Hepatic stellate cell (primary cell): ENCODE measurements at places on chromosomes 7 and 10.
A peak's percentile ranks its signal among the peaks of the same experiment; 100 is the strongest.

DNA sequence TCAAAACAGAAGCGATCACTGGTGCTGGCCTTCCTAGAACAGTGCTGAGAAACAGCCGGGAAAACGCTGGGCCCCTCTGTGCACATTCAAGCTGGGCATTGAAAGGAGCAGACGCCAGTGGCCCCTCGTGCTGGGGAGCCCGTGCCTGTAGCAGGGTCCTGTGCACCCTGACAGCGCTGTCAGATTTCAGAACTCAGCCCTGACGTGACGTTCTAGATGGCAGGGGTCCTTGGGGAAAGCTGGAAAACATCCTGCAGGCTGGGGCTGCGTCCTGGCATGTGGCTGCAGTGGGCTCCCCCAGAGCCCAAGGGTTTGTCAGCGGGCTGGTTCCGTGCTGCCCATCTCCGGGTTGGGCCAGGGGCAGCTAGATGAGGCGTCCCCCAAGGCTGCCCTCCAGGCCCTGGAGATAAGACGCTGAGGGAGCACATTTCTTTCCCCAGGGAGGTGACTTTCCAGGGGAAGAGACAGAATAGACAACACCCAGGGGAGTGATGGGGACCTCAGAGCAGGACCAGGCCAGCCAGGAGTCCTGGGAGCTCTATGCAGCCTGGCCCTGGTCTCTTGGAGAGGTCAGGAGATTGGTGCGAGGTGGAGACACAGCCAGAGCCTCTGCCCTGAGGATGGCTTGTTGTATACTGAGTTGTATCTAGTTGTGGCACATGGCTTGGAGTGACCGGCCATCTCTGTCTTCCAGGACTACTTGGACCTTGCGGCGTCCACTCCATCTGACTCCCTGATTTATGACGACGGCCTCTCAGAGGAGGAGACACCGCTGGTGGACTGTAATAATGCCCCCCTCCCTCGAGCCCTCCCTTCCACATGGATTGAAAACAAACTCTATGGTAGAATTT is 12.1 kb upstream of the CSGALNACT2 start:
- no peak for DNase-seq

- no peak for DNase-seq
These were observed 64.0 kb upstream of the CACUL1 start for GRCh38 chr10:118818621-118819221.

- no peak for DNase-seq
These were observed 137.7 kb downstream of the SEMA3C start for GRCh38 chr7:80781146-80781545.

- no peak for DNase-seq
These were observed 129.2 kb downstream of the TES start for GRCh38 chr7:116339564-116339963.

GRCh38 chr7:26061678-26062603 is 90.1 kb upstream of the NFE2L3 start:
- DNase-seq: peak; percentile 23

GRCh38 chr7:131488361-131488760 is 68.1 kb downstream of the PODXL start:
- no peak for DNase-seq

- no peak for DNase-seq
These were observed 90.0 kb downstream of the PLXNA4 start for GRCh38 chr7:132486274-132486610.
